ENCODE measurements at places on chromosomes 11 and 22.

- no peak overlapping the region for H3K27ac ChIP-seq
- peaks cover 1% of the 10 kb centered on the region for H3K36me3 ChIP-seq
- H3K27me3 ChIP-seq, result peaks cover 9% of the 10 kb centered on the region
- no peak for DNase-seq
Observed at GRCh38 chr11:110134110-110134509, 40.9 kb downstream of the ZC3H12C start.

DNA sequence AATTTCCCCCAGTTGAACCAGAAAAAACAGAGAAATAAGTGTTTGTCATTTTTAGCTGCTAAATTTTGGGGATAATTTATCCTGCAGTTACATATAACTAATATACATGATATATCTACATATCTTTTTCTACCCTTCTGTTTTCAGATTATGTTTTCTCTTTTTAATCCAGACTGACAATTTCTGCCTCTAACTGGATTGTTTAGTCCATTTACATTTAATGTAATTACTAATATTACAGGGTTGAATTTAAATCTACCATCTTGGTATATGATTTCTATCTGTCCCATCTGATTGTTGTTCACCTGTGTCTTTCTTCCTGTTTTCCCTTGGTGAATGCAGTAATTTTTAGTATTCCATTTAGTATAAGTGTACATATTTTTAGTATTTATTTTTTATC, 5.7 kb downstream of the NNMT start:
- no peaks in the 10 kb centered on the region for H3K4me1 ChIP-seq
- no peak for DNase-seq
- no peak overlapping the region for H3K27ac ChIP-seq
- no peaks in the 10 kb centered on the region for H3K36me3 ChIP-seq

DNA sequence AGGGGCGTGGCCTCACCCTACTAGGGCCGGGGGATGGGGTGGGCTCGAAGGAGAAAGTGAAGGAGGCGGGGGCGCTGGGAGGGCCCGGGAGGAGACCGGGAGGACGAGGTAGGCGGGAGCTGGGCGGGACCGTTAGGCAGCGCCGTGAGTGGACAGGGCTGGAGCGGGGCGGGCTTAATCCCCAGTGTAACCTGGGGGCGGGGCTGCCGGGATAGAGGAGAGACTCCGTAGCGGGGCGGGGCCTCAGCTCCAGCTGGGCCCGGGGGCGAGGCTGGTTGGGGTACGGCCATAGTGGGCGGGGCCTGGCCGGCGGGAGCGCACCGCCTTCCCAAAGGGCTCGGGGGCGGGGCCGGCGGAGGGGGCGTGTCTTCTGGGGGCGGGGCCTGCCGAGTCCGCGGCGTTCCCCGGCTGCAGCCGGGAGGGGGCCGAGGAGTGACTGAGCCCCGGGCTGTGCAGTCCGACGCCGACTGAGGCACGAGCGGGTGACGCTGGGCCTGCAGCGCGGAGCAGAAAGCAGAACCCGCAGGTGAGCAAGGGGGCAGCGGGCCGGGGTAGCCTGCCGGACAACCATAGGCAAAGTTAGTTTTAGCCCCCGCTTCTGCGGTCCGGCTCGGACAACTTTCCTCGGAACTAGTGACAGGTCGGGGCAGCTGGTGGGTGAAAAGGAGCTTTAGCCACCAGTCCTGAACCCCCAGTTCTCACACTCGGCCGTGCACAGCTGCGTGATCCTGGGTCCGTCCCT, at the start of gene CD82:
Gene CD82, plus strand, starts transcription at position 453 of the 742 bp plus-strand sequence. CDS start 29,000 bp downstream, outside the sequence.
- H3K4me3 ChIP-seq, result peak within 1 kb of the TSS; percentile 94
- peaks cover 30% of the 10 kb centered on the region for H3K36me3 ChIP-seq
- H3K27me3 ChIP-seq, result no peaks in the 10 kb centered on the region

DNA sequence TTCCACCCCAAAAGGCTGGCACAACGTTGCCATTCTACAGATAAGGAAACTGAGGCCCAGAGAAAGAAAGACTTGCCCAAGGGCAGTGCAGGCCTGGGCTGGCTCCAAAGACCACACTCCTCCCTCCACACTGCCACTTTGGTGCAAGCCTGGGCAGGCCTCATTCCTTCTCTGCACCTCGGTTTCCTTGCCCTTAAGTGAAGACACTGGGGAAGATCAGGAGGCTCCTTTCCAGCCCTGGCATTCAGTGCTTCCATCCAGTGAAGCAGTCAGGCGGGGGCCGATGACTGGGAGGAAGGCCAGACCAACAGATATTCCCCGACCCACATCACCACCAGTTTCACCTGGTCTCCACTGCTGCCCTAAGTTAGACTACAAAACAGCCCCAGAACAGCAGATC, 18.3 kb upstream of the TCF20 start:
- H3K36me3 ChIP-seq, result no peaks in the 10 kb centered on the region
- no peak overlapping the region for H3K27ac ChIP-seq
- no peak overlapping the region for H3K4me3 ChIP-seq
- H3K4me1 ChIP-seq, result peaks cover 29% of the 10 kb centered on the region
- no peak for DNase-seq

DNA sequence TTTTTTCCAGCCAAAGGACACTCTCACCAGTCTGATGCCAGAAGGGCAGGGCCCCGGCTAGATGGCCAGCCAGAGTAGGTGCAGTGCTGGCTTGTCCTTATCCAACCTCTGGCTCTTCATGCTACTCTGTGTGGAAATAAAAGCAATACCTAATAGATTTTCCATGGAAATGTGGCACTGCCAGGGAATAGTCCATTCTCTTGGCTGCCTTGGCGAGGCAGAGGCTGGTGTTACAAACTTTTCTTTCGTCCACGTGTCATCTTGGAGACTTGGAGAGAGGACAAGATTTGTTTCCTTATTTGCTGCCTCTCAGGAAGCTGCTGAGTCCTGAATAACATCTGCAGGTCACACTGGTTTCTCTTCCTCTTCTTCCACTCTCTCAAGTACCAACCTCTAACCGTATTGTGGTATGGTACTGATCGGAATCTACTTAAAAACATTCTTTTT, 17.2 kb upstream of the C1QTNF4 start:
- no peak for DNase-seq
- H3K36me3 ChIP-seq, result no peaks in the 10 kb centered on the region
- peak overlapping the region; percentile 21 for H3K4me3 ChIP-seq
- H3K27me3 ChIP-seq, result no peaks in the 10 kb centered on the region
- peaks cover 23% of the 10 kb centered on the region for H3K4me1 ChIP-seq
- H3K27ac ChIP-seq, result peak overlapping the region; percentile 51

DNA sequence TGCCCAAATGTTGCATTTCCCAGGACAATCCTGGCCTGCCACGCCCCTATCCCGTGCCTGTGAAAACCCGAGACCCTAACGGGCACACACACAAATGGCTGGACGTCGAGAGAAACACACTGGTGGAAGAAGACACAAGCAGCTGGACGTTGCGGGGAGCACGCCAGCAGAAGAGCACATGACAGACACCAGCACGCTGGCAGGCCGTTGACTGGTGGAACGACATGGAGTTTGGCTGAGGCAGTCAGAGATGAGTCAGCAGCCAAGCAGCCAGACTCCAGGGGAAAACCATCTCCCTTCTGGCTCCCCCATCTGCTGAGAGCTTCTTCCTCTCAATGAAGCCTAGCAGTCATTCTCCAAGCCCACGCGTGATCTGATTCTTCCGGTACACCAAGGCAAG, 606.7 kb upstream of the LRRC4C start:
- no peaks in the 10 kb centered on the region for H3K27me3 ChIP-seq
- no peak overlapping the region for H3K4me3 ChIP-seq
- H3K27ac ChIP-seq, result no peak overlapping the region
- H3K4me1 ChIP-seq, result no peaks in the 10 kb centered on the region

GRCh38 chr11:116499396-116500003, 273.3 kb downstream of the BUD13 start:
- H3K36me3 ChIP-seq, result no peaks in the 10 kb centered on the region
- DNase-seq, result peak; percentile 20
- H3K27ac ChIP-seq, result no peak overlapping the region
- H3K4me1 ChIP-seq, result no peaks in the 10 kb centered on the region
- peaks cover 53% of the 10 kb centered on the region for H3K27me3 ChIP-seq

GRCh38 chr11:91630916-91631673, 593.5 kb upstream of the FAT3 start:
- H3K4me1 ChIP-seq, result no peaks in the 10 kb centered on the region
- H3K27ac ChIP-seq, result no peak overlapping the region
- H3K4me3 ChIP-seq, result no peak overlapping the region
- H3K36me3 ChIP-seq, result no peaks in the 10 kb centered on the region
- DNase-seq, result no peak

- H3K36me3 ChIP-seq, result no peaks in the 10 kb centered on the region
- no peak overlapping the region for H3K27ac ChIP-seq
- no peak overlapping the region for H3K4me3 ChIP-seq
Observed at GRCh38 chr11:13073119-13073981, 64.2 kb downstream of the RASSF10 start.

GRCh38 chr22:40128989-40129388, 48.7 kb upstream of the TNRC6B start:
- peak overlapping the region; percentile 4 for H3K4me3 ChIP-seq
- peaks cover 11% of the 10 kb centered on the region for H3K4me1 ChIP-seq
- DNase-seq, result no peak
- peaks cover 14% of the 10 kb centered on the region for H3K36me3 ChIP-seq
- H3K27me3 ChIP-seq, result no peaks in the 10 kb centered on the region

DNA sequence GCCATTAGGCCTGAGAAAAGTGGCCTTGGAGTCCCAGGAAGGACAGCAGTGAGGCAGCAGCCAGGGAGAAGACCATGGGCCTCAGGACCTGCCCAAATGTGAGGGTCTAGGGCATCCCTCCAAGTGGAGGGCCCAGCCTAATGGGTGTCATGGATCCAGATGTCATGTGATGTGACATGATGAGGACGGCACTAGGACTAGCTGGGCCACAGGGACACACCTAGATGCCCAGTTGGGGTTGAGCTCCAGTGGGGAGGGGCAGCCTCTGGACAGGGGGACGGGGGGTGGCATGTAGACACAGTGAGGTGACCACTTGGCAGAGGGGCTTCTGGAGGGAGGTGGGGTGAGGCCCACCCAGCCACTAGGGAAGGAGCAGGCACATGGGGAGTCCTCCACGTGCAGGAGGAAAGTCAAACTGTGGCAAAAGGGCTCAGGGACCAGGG, 5.4 kb downstream of the SCARF2 start:
- H3K4me1 ChIP-seq, result peaks cover 20% of the 10 kb centered on the region
- peak overlapping the region; percentile 15 for H3K27ac ChIP-seq
- peak overlapping the region; percentile 66 for H3K4me3 ChIP-seq
- peaks cover 2% of the 10 kb centered on the region for H3K36me3 ChIP-seq

- peaks cover 7% of the 10 kb centered on the region for H3K36me3 ChIP-seq
- no peak overlapping the region for H3K4me3 ChIP-seq
- no peak overlapping the region for H3K27ac ChIP-seq
- H3K4me1 ChIP-seq, result no peaks in the 10 kb centered on the region
- H3K27me3 ChIP-seq, result peaks cover 39% of the 10 kb centered on the region
Observed at GRCh38 chr11:1057806-1058205, 16.9 kb upstream of the MUC2 start.

Data from stimulated activated naive B cell treated with anti-CD40 and anti-IgM and Interleukin-4, amounts not matched to agents 10 μg/mL and 1 μg/mL and 100 μg/mL, for 72 hours (primary cell).